BJ (cell line): ENCODE measurements at places on chromosomes 12 and 14.

- DNase-seq, result no peak
Measured at GRCh38 chr14:29553427-29553826, 374.2 kb downstream of the PRKD1 start.

GRCh38 chr14:58732387-58732786 is 94.6 kb downstream of the DACT1 start:
- DNase-seq, result no peak

GRCh38 chr14:26963711-26964110 is 365.9 kb upstream of the NOVA1 start:
- DNase-seq, result no peak

GRCh38 chr14:77256694-77257093 is 14.3 kb downstream of the NGB start:
- no peak for DNase-seq

GRCh38 chr14:101862711-101863110 is 101.2 kb downstream of the PPP2R5C start:
- DNase-seq, result no peak

- no peak for DNase-seq
Measured at GRCh38 chr12:64745980-64746379, 13.2 kb downstream of the GNS start.

GRCh38 chr12:13948621-13949020 is 32.8 kb downstream of the GRIN2B start:
- DNase-seq, result no peak

DNA sequence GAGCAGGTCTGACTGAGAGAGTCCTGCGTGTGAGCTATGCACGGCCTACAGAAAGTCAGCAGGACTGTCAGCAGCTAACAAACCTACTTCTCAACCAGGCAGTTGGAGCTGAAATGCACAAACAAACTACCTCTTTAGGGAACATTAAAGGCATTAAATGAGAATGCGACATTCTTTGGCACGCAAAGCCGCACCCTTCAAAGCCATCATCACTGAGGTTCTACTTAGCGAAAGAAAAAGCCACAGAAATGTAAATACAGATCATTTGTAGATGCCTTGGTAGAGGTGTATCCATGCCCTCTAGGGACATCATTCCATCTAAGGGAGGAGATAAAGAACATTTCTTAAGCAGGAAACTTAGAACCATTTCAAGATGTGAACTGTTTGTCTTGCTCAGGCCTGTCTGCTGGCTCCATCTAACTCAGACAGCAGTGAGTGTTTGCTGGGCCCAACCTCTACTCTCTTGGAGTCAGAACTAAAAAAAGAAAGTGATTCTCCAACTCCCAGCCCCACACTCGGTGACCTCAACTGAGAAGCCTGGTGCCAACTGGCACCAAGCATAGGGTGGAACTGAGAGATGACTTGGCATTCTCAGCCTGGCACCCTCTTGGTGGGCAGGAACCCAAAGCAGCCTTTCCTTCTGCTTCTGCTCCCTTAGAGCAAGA is 63.5 kb upstream of the MBIP start:
- no peak for DNase-seq

- DNase-seq, result no peak
Measured at GRCh38 chr12:104582739-104583138, 126.0 kb downstream of the CHST11 start.

DNA sequence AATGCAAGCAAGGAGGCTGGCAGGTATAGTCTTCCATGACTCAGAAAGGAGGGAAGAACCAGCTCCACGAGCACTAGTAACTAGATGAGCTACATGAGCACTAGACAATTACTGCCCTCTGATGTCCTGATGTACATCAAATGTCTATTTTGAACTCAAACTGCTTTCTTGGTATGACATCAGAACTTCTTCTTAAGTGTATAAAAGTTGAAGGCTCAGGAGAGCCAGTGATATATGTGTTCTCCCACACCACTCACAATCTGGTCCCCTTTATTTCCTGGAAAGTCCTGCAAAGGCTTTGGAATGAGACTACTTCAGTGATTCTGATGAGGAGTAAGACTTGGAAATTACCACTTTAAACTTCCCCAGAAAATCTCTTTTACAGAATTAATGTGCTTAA is 18.5 kb upstream of the DHRS7 start:
- DNase-seq, result no peak

DNA sequence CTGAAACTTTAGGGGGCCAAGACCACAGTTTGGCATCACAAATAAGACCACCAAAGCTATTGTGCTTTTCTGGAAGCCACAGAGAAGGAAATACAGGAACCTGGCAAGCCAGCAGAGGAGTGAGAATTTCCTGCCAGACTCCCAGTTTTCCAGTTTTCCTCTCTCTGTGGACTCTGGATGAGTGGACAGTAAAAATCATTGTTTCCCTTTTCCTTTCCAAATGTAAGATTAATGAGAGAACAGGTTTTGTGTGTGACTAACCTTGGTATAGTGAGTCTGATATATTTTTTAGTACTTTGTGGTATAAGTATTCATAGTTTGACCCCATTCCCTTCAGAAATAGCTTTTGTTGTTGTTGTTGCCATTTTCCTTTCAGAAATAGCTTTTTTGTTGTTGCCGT is 2.6 kb upstream of the TAC3 start:
- DNase-seq, result no peak

DNA sequence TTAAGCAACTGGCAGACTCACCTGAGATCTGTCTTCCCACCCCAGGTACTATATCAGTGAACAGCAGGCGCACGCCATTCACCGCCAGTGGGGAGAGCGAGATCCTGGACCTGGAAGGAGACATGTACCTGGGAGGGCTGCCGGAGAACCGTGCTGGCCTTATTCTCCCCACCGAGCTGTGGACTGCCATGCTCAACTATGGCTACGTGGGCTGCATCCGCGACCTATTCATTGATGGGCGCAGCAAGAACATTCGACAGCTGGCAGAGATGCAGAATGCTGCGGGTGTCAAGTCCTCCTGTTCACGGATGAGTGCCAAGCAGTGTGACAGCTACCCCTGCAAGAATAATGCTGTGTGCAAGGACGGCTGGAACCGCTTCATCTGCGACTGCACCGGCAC is 544.5 kb downstream of the NRXN3 start:
- no peak for DNase-seq

GRCh38 chr14:80054020-80054419 is 157.3 kb downstream of the DIO2 start:
- DNase-seq, result no peak

GRCh38 chr14:94317259-94317658 is 5.9 kb downstream of the SERPINA6 start:
- no peak for DNase-seq

DNA sequence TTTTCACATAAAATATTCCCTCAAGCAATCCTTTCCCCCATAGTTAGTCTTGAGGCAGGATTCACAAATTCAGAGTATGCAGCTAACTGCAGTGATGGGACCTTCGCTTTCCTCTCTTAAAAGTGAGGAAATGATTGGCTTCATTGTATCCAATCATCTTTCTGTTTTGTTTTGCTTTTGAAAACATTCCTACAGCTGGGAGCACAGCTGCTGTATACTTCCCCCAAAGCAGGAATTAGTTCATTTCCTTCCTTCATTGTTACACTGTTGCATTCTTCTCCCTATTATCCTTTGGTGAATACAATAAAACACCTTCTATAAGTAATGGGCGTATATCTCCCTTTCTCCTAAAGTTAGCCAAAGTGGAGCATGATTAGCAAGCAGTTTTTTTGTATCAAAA is 9.4 kb upstream of the GAS2L3 start:
- no peak for DNase-seq

DNA sequence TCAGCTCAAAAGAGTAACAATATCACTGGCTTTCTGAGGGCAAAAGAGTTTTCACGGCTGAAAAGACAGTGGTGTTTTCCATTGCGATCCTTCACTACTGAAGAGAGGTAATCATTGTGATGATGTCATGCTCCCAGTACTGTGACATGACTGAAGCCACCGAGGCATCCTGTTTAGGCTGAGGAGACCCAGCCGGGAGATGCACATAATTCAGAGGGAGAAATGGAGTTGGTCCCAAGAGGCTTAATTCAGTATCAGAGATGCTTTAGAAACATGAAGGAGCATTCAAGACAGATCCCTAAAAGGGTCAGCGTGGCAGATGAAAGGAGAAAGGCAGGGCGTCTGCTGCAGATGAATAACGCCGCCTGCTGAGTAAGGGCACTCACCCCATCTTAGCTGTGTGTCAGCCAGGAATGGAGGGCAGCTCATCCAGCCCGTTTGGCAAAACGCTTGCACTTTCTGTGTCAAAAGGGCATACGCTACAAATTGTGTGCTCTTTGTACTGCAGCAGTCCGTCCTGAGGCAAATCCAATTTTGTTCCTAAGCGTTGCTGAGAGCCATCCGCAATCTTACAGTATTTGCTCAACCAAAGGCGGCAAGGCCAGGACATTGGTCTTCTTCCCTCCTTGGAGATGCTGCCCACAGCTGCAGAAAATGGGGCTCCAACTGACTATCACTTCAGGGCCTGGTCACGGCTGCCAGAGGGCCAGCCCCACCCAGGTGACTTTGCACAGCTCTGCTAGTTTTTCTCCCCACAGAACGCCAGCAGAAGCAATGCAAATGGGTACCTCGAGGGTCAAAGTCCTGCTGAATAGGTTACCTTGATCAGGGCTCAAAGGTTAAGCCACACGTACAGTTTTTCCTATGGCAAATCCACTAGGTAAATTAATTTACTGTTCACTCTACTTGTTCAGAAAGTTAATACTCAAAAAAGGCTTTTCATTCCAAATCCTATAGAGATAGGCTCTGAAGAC is 23.5 kb downstream of the CCDC92 start:
- DNase-seq, result no peak

- DNase-seq, result no peak
Measured at GRCh38 chr12:13504074-13504473, 307.5 kb downstream of the EMP1 start.

- DNase-seq, result no peak
Measured at GRCh38 chr14:76762411-76763095, 1.3 kb downstream of the VASH1 start.

DNA sequence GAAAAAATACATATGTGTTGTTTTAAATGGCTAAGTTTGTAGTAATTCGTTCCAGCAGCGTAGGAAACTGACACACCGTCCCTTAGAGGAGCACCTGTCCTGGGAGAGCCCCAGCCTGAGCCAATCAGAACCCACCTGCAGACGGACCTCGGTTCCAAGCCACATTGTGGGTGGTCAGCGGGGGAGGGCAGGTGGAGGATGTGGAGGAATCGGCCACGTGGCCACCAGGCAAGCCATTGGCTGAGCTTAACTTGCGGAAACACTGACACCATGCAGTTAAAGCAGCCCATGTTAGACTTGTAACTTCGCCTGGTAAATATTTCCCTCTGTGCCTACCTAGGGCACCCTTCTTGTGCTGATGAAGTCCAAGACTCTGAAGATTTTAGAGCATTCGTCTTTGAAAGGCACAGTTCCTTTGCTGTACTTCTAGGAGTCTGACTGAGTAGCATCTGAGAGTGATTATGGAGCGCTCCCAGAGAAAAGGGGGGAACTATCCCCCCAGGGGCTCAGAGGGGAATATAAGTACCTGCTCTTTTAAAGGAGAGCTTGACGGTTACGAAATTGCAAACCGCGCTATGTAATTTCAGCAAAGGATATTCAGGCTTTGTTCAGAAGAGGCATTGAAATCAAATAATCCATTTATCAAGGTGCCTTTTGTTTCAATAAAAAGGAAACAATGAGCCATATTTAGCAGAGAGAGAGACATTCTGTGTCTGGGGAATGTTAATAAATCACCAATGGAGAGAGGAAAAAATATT is 135.7 kb downstream of the TMEM132C start:
- DNase-seq, result no peak

GRCh38 chr14:98819867-98820206 is 452.2 kb downstream of the BCL11B start:
- no peak for DNase-seq

GRCh38 chr12:133023566-133023965 is 13.7 kb upstream of the ZNF84 start:
- DNase-seq, result no peak

- no peak for DNase-seq
Measured at GRCh38 chr14:98926146-98926545, 345.9 kb downstream of the BCL11B start.

DNA sequence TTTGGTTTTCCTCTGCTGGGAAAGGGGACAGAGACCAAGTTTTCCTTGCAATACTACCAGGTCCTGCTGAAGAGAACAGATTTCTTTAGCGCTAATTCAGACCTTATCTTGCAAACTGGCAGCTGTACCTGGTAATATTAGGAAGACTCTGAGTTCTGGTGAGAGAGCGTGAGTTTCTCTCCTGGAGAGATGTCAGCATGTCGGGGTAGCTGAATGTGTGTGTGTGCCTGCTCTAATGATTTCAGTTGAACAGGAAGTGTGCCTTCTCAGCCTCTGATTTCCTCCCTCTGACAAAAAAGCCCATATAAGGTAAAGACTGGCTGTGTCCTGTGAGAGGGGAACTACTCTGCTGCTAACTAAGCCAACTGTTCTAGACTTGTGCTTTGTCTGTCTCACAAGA is 10.3 kb upstream of the ERP27 start:
- DNase-seq, result no peak

GRCh38 chr12:52873832-52874572 is 25.2 kb upstream of the KRT78 start:
- DNase-seq, result peak; percentile 66

- no peak for DNase-seq
Measured at GRCh38 chr12:123531091-123531490, 2.4 kb downstream of the RILPL1 start.

DNA sequence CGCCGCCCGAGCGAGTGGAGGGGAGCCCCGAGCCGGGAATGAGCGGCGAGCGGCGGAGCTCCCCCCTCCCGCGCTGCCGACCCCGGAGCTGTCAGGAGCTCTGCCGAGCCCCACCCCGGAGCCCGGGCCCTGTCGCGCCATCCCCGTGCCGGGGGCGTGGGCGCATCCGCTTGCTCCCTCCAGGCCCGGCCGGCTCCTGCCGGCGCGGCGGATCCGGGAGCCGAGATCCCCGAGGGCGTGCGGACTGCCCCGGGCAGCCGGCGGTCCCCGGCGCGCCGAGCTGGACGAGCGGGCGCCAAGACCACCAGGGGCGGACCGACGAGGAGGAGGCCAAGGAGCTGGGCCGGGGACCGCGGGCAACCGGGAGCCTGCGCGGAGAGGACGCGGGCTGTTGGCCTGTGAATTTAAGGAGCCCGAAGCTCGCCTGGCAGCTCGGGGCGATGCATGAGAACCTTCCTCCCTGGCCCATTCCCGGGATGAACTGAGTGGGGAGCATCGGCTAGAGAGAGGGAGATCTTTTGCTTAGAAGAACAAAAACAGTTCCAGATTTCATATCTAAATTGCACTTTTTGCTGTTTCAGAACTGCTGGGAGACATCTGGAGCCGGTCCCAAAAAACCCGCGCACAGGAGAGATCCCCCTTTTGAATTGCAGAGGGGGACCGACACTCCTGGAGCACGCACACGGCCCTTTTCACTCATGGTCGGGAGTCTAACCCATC is 2.0 kb downstream of the PTHLH start:
- DNase-seq, result no peak

- no peak for DNase-seq
Measured at GRCh38 chr12:34275129-34275528, 252.8 kb downstream of the ALG10 start.

GRCh38 chr12:95424271-95424994 is 49.5 kb upstream of the METAP2 start:
- no peak for DNase-seq

- DNase-seq, result no peak
Measured at GRCh38 chr14:99592933-99593753, 10.9 kb downstream of the CCDC85C start.
